SK-N-DZ (cell line): ENCODE measurements at places on chromosomes 5 and 9.

DNA sequence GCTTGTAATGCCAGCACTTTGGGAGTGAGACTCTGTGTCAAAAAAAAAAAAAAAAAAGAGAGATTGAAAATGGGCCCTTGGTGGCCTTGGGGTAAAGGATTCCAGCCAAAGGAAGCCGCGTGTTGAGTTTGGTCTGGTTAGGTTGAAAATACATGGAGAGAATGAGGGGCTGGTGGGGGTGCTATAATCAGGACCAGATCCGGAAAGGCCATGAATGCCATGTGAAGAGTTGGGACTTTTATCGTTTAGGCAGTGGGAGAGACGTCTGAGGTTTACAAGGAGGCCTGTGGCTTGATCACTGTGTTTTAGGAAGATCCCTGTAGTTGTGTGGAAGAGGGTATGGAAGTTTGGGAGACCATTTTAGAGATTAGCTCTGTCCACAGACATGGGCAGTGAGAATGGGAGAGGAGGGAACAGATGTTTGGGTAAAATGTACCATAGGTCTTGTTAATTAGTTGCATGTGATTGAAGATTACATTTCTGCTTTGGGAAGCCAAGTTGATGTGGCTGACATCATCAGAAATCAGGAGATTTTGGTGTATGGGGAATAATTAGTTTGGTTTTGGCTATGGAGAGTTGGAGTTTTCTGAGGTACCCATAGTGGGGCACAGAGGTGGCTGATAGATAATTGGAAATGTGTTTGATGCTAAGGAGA, 3.5 kb downstream of the MSANTD3 start:
- DNase-seq: no peak

- DNase-seq: no peak
Observed at GRCh38 chr9:113892861-113893491, 16.9 kb downstream of the ZNF618 start.

DNA sequence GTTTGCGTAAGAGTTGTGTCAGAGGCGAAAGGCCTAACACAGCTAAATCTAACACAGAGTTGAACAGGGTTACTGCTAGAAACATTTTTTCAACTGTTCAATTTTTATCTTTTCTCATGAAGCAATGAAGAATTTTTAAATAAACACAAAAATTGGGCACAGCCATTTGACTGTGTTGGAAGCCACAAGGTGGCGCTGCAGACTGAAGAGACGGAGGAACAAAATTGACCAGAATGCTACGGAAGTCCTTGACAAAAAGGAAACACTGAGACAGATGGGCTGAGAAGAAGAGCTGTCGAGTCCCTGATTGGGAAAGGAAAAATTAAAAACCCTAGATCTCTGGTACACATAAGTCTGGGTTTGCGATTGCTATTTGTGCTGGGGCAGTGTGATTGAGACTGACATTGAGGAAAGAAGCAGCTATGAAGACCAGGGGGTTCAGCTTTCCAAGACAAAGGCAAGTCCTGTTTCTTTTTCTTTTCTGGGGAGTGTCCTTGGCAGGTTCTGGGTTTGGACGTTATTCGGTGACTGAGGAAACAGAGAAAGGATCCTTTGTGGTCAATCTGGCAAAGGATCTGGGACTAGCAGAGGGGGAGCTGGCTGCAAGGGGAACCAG, at the start of gene PCDHB9:
TSS of gene PCDHB9 (plus strand) at position 265 of the 616 bp plus-strand sequence. CDS start at position 423, 158 bp downstream.
- peak; percentile 24 for DNase-seq

GRCh38 chr5:96007051-96007450, 45.4 kb upstream of the ELL2 start:
- DNase-seq: no peak

- DNase-seq: peak; percentile 21
Observed at GRCh38 chr9:100473276-100474081, 530 bp downstream of the TMEFF1 start.

GRCh38 chr5:129361441-129362025, 98.6 kb upstream of the ADAMTS19 start:
- DNase-seq: peak; percentile 17

- DNase-seq: no peak
Observed at GRCh38 chr5:110817459-110817858, 78.7 kb downstream of the SLC25A46 start.

DNA sequence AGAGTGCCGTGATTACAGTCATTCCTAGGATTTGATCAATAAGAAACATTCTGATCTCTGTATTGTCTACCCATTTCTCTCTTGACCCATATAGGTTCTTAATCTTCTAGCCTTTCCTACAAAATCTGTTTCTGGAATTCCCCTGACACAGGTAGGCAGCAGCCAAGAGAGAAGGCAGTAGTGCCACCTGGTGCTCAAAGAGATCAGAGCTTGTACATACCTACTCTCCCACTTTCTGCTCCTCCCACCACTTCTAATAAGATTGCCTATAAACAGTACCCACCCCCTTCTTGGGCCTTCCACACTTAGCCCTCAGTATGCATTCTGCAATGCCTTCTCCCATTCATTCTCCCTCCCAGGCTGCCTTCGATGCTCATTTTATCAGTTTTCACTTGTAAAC, 117.4 kb upstream of the RORB start:
- DNase-seq: peak; percentile 62

DNA sequence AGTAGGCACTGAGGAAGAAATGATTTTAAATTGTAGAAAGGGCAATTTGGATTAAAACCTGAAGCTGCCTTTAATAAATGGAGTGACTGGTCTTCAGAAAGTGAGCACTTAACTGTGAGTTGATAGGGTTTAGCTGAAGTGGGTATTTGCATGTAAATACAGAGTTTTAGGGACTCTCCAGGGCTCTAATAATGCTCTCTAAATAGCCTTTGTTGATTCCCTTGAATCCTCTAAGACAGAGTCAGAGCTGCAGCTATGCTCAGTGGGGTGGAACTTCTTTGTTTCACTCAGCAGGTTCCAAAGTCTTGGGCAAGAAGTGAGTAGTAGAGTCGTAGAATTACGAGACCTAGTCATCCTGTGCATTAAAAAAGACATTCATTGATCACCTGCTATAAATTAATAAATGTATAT, 21.4 kb downstream of the GLRA1 start:
- no peak for DNase-seq

GRCh38 chr9:26471261-26471660, 421.3 kb downstream of the CAAP1 start:
- no peak for DNase-seq

DNA sequence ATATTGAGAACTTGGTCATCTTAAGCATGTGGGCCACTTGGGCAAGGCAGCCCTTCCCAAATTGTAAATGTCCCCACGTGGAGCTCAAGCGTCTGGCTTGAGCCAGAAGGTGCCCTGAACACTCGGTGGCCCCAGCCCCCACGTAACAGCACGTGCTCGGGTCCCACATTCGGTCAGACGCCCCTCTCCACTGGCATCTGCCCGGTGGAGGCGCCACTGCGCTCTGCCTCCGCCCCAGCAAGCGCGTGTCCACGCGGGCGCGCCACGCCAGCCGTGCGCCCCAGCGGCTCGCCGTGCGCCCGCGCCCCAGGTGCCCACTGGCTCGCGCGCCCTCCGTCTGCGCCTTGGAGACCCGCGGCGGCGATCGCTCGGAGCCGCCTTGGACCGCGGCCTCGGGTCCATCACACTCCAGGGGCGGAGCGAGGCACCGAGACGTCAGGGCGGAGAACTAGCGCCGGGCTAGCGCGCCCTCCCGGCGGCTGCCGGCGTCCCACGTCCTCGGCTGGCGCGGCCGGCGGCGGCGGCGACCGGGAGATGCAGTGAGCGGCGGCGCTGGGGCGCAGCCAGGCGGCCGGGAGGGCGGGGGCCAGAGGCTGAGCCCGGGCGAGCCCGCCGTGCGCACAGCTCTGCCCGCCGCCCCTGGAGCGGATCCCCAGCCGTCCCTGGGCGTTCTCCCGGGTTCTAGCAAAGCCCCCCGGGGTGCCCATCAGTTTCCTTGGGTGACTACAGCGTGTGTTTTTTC, at the start of gene PALM2AKAP2:
TSS of gene PALM2AKAP2 (plus strand) at position 488 of the 742 bp plus-strand sequence. CDS start 291 bp downstream, outside the sequence.
- no peak for DNase-seq

DNA sequence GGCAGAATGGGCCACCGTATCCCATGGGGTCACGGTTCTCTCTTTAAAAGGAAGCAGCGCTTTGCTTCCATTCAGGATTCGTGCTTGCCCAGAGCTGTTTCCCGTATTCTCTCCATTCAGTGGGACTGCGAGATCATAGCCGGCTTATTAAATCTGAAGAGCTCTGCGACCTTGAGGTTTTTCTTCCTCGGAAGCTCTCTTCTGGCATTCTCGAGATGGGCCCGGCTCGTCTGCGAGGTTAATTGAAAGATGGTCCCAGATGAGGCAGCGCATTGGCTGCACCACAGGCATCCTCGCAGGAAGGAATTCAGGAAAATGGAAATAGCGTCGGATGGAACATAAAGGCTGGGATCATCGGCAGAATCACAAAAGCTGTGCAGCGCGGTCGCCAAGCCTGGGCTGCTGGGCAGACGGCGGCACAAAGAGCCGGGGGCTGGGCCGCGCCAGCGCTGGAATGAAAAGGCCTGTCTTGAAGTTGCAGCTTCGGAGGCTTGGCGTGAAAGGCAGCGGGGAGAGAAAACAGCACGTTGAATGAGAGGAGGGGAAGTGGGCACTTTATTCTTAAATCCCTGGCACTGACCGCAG, 236.2 kb downstream of the IRX2 start:
- DNase-seq: no peak

- no peak for DNase-seq
Observed at GRCh38 chr9:78218890-78219289, 17.0 kb upstream of the CEP78 start.

DNA sequence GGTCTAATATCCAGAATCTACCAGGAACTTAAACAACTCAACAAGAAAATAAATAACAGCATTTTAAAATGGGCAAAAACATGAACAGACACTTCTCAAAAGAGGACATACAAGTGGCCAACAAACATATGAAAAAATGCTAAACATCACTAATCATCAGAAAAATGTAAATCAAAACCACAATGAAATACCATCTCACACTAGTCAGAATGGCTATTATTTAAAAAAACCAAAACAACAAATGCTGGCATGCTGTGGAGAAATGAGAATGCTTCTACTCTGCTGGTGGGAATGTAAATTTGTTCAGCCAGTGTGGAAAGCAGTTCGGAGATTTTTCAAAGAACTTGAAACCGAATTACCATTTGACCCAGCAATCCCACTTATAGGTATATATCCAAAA, 63.1 kb downstream of the ADAMTS6 start:
- DNase-seq: no peak

GRCh38 chr5:16842896-16843295, 93.2 kb downstream of the MYO10 start:
- DNase-seq: no peak

DNA sequence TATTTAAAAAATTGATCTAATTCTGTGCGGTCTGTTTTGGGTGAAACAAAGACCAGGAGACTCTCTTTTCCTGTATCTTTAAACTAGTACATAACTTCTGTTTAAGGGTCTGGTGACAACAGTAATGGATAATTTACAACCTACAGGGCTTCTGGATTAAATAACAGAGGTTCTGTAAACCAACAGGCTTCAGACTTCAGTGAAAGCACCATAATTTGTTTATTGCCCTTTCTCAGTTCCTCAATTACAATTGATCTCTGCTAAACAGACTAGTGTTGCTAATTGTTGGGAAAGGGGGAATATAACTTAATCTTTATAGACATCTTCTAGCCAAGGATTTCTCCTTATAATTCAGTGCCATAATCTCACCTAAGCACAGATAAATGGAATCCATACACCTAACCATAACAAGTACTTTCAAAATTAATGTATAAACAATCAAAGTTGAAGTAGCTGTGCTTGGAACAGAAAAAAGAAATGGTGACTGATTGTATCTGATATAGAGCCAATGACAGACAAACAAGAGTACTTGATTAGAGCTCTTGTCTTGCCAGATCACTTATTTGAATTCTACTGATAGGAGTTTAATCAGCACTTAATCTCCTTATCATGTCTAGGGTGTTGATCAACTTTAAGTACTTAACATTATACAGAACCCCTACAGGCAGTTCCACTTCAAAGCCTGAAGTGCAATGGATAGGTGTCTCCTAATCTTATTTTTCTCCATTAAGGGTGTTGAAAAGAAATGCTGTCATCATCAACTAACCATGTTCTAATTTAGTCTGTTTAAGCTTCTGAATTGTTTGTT, 536.0 kb downstream of the NR2F1-AS1 start:
- DNase-seq: peak; percentile 98

- DNase-seq: peak; percentile 20
Observed at GRCh38 chr9:33109097-33109496, 32.6 kb upstream of the SMU1 start.

DNA sequence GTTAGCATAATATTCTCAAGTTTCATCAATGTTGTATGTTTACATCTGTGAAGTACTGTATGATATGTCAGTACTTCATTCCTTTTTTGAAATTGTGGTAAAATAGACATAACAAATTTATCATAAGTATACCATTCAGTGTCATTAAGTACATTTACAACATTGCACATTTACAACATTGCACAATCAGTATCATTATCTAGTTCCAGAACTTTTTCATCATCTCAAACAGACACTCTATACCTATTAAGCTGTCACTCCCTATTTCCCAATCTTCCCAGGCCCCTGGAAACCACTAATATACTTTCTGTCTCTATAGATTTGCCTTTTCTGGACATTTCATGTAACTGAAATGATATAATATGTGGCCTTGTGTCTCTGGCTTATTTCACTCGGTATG, 75.1 kb upstream of the ATG10 start:
- DNase-seq: no peak

- no peak for DNase-seq
Observed at GRCh38 chr5:28748446-28748845, 1710.1 kb upstream of the CDH9 start.
